Renal pelvis (tissue), 12 donors: ENCODE measurements at places on chromosomes 16 and 17. TPM values are rescaled to one million over a fixed set of nuclear protein-coding genes. Genes with fewer than 3 reads are reported as not detected.

MYH1 gene
- 0.06 TPM for polyA plus RNA-seq

SRL gene
- polyA plus RNA-seq: 1.1 TPM

IGF2BP1 gene
- polyA plus RNA-seq: 25.4 TPM

ZPBP2 gene
- polyA plus RNA-seq: not detected

GUCY2D gene
- polyA plus RNA-seq: 0.87 TPM

CSH2 gene
- polyA plus RNA-seq: 0.10 TPM

GRCh38 chr16:62404842-62405611 is 368.8 kb upstream of the CDH8 start:
- no peak for DNase-seq

DNA sequence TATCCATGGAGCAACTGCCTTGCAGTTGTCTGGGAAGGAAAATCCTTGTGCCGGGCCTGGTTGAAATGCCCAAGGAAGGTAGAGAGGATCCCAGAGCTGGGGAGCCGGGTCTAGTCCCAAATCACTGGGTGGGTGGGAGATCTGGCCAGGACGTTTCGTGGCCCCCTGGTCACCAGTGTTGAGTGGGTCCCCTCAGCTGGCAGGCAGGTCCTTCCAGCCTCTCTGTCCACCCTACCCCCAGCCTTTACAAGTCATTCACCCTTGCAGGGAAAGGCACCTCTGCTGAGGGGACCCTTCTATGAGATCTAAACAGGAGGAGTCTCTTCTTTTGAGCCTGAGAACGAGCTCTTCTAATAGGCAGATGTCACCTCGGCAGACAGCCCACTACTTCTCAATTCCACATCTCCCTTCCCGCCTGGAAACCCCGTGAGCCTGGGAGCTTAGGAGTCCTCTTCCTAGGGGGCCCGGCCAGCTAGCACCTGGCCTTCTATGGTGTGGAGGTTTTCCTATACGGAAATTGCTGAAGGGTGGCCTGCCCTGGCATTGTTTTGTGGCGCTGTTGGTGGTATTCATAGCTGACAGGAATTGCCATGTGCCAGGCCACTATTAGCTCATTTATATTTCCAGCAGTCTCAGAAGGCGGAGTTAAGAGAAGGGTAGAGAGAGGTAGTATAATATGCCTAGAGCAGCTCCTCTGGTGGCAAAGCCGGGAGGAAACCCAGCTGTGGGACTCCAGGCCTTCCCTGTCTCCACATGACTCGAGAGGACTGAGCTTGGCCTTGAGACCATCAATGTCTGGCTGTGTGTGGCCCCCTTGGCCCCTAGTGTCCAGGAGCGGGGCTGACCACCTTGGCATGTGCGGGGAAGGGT is 13.3 kb downstream of the MPRIP start:
- DNase-seq: no peak

- no peak for DNase-seq
These were observed 163.4 kb downstream of the ZFHX3 start for GRCh38 chr16:72884573-72884972.

DNA sequence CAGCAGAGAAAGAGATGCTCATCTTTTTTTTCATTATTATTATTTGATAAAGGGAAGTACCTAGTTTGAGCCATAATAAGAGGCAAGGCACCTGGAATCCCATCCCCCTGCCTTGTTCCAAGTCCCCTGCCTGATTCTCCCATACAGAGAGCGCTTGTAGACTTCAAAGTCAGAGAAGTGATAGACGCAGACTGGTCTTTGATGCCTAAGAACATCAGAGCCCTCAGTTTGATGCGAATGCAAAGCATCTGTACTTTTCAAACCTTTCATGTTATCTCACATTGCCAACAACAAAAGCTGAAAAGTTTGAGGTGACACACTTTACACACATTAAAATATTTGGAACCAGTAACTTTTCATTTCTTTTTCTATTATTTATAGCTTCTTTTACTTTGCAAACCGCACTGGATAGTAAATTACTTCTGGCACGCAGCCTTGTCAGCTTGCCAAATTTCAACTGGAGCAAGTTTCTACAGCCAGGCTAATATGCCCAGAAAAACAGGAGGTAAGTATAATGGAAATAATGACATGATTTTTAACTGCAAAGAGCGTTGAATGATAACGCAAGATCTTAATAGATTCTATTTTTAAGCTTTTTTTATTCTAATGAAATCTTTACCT is 5.9 kb upstream of the UTP6 start:
- peak; percentile 35 for DNase-seq

- DNase-seq: no peak
These were observed 118.3 kb downstream of the ANKRD11 start for GRCh38 chr16:89371968-89372634.

- no peak for DNase-seq
These were observed 7.1 kb downstream of the CORO7 start for GRCh38 chr16:4409081-4409932.

DNA sequence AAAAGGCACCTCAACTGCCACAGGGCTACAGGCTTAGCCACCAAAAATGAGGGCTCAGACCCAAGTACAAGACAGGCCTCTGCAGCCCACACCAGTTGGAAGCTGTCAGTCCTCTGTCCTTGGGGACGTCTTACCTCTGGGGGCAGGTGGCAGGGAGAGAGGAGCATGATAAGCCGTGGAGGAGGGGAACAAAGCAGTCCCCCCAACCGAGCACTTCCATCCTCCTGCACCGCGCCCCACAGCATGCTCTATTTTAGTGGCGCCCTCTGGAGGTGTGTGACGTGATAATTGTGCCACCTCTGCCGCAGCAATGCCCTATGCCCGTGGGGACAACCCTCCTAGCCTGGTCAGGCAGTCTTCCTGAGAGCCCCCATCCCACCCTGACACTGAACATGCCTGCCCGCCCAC is 13.6 kb downstream of the G6PC3 start:
- no peak for DNase-seq

DNA sequence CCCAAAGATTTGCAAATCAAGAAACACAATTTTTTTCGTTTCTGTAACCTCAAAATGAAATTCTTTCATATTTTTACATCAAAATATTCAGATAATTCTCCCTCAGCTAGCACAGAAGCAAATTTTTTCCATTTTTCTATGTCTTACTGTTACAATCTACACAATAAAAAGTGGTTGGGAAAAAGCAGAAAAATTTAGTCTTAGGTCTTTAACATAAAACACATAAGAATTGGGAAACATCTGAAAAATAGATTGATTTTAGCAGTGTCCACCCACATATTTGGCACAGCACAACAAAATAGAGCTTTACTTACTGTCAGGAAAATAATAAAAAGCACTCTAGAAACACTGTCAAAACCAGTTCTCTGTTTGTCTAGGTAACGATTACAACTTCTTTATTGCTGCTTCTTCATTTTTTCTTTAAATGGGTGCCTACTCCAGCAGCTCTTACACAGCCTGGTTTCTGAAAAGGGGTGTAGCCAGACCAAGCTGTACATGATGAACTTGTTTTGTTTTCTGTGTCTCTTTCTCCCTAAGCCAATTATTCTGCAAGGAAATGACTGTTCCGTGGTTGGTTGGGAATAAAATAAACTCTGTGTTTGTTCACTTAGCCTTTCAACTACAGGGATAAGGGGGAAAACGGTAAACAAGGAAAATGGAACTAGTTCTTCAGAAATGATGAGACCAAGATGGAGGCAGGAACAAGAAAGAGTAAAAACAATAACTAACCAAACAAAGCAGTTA is at the start of gene ABCA6:
Gene ABCA6 (minus strand): TSS at position 465 of the 744 bp plus-strand sequence. CDS start 1,192 bp downstream, outside the sequence.
- DNase-seq: no peak

GRCh38 chr17:83029571-83029970 is 49.8 kb upstream of the METRNL start:
- DNase-seq: no peak

DNA sequence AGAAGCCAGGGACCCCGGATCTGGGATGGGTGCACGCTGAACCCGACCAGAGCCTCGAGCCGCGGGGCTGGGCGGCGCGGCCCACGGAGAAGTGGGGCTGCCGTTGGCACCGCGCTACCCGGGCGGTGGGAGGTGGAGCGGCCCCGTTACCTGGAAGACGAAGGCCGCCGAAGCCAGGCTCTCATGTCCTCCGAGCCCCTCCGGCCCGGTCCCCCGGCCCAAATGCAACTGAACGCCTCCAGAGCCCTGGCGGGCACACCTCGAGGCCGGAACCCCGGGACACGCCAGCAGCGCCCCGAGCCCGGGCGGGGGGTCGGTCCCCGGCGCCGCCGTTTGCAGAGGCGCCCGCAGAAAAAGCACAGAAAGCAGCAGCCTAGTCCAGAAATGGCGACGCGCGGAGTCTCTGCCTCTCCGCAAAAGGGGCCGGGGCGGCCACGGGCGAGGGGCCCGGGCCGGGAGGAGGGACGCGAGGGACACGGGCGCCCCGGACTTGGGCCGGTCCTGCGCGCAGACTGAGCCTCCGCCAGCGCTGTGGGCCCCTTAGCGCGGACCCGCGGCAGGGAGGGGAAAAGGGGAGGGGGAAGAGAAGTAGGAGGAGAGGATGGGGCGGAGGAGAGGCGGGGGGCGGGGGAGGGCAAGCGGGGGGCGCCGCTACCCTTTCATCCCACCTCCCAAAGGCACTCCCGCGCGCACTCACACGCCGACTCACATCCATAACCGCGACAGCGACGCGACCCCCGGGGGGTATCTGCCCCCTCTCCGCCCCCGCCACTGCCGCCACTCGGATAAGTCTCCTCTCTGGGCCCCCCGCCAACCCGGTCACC is 1.4 kb downstream of the AXIN2 start:
- DNase-seq: peak; percentile 65

DNA sequence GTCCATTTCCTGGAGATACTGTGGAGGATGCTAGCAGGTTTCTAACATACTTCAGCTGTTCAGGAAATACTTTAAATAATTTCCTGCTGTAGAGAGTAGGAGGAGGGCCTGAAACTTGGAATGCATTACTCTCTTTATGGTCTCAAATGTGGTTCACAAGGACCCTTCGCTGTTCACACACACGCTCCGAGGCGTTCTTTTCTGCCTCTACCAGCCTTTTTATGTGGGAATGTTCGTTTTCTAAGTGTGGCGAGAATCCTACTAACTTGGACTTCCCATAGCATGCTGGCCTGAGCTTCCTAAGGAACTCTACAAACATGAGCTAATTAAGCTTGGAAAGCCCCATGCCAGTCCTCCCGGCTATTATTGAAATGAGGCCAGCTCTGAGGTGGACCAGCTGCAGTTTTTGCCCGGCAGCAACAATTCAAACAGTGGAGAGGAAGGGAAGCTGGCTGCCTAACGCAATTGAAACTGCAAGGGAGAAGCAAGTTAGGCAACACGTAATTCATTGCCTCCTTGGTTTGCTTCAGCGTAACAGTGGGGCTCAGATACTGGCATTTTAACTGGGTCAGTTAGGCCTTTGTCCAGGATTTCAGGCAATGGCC is 18.9 kb downstream of the KPNA2 start:
- no peak for DNase-seq

GRCh38 chr17:58911741-58912343 is 156.2 kb downstream of the PPM1E start:
- DNase-seq: no peak

DNA sequence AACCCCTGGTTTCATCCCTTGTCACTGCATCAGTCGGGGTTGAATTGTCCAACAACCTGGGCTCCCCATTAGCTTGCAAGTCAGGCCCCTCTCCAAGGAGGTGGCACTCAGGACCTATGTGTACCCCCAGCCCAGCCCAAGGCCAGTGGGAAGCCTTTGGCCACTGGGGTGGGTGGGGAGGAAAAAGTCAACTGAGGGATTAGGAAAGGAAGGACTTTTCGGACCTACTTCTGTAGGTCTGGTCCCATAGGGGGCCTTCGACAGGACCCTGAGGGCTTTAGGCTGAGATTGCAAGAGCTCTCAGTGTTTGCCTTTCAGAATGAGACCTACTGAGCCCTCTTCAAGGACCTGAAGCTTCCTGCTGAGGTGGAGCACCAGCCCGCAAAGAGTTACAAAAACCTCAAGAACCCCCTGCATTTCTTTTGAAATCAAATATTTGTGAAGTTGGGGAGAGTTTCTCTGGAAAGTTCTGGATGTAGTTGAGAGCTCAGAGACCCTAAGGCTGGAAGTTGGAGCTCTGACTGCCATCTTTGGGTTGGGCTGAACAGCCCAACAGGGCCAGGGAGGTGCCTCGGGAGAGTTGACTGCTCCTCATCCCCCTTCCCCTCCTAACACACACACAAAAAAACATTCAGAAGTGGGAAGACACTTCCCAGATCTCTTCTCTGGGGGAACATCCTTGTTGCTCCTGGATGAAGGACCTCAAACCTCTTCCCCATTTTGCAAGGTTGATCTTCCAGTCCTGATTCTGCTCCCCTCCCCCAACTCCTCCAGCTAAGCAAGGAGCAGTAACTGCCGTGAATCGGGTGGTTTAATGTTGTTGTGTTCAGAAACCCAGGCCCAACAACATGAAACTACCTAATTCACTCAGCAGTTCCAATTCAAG is 5.8 kb upstream of the HOXB9 start:
- DNase-seq: no peak

GRCh38 chr16:86306811-86307513 is 203.4 kb upstream of the FOXF1 start:
- no peak for DNase-seq

DNA sequence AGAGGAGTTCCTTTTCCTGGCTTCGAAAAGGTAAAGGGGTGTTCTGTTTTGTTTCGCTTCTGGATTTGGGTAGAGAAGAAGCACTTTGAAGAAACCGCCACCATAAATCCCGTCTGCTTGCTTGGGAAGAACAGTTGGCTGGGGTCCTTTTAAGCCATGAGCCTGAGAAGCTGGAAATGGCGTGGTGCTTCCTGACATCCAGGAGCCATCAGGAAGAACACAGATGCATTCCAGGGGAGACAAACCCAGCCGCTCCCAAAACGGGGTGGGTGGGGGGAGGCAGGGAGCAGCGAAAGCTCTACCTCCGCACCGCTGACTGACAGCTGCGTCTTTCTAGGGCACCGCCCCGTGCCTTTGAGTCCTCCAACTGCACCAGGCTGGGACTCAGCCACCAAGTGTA is 91.6 kb downstream of the ZDHHC7 start:
- no peak for DNase-seq
